ENCODE measurements at places on chromosomes 16 and 17. TPM values are rescaled to one million over a fixed set of nuclear protein-coding genes. Genes with fewer than 3 reads are reported as not detected.

The SSTR5 gene
- total RNA-seq: 0.57 TPM

The TMEM114 gene
- not detected for total RNA-seq

The RNF112 gene
- 2.5 TPM for total RNA-seq

The SLC6A2 gene
- not detected for total RNA-seq

DNA sequence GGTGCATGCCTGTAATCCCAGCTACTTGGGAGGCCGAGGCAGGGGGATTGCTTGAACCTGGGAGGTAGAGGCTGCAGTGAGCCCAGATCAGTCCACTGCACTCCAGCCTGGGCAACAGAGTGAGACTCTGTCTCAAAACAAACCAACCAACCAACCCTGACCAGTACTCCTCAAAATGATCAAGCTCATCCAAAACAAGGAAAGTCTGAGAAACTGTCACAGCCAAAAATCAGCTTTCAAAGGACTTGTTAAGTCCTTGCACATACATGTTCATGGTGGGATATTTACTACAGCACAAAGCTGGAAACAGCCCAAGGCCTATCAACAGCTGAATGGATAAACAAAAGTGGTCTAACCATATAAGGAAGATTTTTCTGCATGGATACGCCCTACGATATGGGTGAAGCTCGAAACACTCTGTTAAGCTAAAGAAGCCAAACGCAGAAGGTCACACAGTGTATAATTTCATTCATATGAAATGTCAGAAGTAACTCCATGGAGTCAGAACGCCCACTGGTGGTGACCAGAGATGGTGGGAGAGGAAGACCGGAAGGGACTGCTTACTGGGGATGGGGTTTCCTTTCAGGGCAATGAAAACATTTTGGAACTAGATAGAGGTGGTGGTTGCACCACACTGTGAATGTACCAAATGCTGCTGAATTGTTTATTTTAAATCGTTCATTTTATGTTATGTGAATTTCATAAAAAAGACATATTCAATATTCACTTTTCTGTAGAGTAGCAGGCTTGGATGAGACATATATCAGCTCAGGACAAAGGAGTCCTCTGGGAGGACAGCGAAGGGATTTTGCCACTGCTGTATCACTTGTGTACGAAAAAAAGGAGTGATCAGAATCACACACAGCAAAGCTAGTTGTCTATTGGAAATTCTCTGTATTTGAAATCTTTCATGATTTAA, 17.7 kb downstream of the CCL17 start:
- DNase-seq: no peak

DNA sequence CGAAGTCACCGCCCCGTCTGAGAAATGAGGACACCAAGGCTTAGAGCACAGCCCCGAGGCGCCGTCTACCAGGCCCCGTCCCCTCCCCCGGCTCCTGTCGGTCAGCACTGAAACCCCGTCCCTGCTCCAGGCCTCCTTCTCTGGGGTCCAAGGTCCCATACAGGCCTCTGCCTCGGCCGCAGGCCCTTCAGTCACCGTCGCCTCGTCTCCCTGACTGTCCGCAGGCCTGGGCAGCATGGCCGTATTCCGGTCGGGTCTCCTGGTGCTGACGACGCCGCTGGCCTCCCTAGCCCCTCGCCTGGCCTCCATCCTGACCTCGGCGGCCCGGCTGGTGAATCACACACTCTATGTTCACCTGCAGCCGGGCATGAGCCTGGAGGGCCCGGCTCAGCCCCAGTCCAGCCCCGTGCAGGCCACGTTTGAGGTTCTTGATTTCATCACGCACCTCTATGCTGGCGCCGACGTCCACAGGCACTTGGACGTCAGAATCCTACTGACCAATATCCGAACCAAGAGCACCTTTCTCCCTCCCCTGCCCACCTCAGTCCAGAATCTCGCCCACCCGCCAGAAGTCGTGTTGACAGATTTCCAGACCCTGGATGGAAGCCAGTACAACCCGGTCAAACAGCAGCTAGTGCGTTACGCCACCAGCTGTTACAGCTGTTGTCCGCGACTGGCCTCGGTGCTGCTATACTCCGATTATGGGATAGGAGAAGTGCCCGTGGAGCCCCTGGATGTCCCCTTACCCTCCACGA, 617 bp downstream of the COASY start:
- DNase-seq: no peak

DNA sequence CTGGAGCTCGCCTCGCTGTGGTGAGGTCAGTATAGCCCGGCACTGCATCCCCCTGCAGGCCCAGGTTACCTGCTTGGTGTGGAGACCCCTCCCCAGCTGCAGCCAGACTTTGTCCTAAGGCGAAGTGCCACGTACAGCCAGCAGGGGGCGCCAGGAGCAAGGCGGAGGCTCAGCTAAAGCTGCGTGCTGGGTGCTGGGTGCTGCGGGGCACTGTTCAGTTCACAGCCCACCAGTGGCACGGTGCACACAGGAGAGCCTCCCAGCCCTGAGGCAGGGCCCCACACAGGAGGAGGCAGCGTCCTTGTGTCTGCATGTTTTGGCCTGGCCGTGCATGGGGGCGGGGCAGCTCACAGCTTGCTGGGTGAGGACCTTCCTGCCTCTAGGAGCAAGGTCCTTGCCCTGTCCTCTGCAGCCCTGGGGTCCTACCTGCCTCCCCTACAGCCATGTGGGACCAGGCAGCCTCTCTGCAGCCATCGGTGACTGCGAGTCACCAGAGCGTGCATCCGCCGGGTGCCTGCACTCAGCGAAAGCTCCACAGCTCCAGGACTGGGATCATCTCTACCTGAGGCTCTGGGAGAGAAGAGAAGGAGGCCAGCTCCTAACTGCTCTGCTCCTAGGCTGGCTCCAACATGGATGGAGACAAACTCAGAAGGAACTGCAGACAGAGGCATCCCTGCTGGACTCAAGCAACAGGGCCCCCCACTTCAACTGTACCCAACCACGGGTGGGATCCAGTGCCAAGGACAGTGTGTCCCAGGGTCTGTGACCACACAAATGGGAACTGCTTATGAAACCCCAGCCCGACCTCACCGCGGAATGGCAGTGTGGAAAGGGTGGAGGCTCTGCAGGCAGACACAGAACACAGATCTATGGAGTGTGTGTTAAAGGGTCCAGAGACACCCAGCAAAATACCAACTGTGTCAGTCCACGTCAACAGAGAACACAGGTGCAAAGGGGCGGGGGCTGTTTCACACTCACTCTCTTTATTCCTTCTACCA, 19.0 kb downstream of the SLC7A5 start:
- peak; percentile 87 for DNase-seq

GRCh38 chr17:17050346-17051345, 8.4 kb downstream of the MPRIP start:
- DNase-seq: peak; percentile 49

GRCh38 chr16:6605490-6605889, 727.2 kb upstream of the RBFOX1 start:
- no peak for DNase-seq

DNA sequence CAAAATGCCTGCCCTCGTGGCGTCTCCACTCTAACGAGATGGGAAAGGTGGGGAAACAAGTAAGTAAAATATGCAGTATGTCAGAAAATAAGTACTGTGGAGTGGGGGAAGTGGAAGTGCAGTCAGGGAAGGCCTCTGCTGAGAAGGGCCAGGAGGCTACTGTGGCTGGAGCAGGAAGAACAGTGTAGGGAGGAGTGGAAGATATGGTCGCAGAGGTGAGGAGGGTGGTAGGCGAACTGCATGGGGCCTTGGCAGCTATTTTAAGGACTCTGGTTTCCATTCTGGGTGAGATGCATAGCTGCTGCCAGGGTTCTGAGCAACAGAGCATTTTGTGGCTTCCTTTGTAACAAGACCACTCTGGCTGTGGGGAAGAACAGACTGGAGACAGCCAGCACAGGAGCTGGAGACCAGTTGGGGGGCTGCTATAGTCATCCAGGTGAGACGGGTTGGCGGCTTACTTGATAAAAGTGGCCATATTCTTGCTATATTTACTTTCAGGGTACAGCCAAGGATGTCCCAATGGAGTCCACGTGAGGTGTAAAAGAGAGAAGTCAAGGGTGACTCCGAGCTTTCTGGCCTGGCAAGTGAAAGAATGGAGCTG, 42.6 kb downstream of the CYTH1 start:
- no peak for DNase-seq

DNA sequence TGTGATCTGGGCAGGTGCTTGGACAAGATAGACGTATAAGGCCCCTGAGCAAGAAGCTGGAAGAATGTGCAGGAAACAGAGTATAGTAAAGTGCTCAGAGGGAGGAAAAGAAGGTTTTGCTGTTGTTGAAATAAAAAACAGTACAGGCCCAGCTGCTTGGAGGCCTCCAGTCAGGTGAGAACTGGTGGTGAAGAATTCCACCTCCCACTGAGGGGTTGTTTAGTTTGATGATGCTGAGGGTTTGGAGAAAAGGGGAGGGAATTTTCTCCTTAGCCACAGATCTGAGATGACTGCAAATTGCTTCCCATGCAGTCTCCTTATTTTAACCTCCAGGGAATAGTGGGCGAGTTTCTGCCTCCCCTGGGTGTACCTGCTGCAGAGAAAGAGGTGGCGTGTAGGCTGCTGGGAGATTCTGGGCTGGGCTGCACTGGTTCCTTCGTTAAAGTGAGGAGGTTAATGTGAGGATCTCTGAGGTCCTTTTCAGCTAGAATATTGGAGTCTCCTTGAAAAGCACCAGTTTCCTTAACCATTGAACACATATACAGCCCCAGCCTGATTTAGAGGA, 25.8 kb downstream of the SMPD3 start:
- peak; percentile 38 for DNase-seq

DNA sequence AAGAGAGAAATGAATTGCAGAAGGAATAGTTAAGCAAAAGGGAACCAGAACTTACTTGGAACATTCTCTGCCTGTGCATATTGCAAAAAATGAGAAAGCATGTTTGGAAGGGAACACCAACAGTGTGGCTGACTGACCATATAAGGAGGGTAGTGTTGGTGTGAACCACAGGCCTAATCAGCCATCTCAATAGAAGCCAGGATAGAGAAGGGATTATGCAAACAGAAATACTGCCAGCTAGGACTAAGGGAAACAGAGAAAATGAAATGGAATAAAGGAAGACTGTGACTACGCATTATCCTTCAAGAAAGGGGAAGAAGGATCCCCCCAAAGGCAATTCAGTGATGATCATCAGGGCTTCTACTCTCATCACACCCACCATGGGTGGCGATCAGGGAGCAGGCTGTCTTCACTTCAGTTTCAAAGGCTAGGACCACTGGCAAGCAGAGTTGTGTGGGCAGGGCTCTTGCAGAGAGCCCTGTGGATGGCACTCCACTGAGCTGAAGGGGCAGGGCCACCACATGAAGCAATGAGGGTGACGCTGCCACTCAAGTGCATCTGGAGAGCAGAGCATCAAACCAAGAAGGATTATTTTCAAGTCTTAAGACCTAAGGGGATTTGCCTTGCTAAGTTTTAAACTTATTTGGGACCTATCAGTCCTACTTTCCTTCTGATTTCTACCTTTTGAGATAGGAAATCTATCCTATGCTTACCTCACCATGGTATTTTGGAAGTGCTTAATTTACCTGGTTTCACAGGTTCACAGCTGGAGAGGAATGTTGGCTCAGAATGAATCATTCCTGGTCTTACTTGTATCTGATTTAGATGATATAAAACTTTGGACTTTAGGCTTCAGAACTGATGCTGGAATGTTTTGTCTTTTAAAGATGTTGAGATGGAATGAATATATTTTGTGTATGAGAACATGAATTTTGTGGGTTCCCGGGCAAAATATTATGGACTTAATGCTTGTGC, 140.5 kb downstream of the SSH2 start:
- no peak for DNase-seq

DNA sequence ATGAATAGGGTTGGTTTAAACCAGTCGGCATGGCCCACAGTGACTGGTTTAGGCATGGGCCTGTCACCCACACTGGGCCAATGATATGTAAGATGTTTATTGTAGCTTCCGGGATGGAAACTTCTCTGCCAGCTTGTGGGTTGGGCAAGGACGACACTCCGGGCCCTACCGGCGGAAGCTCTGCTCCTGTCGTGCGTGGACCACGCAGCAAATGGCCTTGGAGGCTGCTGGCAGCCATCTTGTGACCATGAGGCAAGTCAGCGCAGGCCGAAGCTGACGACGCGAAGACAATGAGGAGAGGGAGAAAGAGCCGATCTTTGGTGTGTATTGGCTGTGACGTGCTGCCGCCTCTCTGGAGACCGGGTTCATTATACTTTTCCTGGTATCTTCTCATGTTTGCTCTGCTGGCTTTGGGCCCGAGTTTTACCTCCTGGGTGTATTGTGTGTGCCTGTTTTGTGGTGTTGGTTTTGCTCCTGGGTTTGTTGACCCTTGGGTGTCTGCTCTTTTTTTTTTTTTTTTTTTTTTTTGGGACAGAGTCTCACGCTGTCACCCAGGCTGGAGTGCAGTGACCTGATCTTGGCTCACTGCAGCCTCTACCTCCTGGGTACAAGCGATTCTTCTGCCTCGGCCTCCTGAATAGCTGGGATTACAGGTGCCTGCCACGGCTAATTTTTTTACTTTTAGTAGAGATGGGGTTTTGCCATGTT, 15.4 kb downstream of the SLC25A10 start:
- DNase-seq: no peak

DNA sequence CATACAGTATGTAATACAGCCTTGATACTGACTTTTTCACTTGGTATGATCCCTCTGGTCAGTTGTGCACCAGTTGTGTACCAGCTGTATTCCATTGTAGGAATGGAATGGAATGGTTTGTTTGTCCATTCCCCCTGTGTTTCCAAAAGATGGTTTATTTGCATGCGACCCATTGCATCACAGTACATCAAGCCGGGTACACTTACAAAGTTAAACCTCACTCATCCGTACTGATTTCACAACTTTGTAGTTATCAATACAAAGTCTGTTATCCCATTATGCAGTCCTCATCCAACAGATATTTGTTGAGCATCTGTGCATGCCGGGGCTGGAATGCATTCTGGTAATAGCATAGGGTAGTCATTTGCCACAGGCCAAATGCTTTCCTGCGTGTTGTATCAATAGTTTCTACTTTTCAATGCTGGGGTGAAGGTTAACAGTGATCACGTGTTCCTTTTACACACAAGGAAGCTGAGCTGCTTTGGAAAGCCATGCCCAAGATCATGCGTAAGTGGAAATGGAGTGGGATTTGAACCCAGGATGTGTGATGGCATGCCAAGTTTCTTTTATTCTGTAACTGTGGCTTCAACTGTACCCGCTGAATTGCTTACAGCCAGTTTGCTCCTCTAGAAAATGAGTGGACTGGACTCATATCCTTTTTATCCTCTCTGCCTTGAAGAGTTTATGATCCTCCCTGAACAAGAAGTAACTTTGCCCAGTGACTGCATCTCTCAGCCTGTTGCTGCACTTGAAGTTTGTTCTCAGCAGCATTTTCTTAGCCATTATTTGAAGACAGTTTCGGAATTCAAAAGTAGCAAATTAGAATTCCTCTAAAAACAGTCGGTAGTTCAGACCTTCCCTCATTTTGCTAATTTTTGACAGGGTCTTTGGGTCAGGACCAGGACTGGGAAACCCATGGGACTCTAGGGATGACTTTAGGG, 228.5 kb downstream of the CCDC182 start:
- DNase-seq: no peak

- no peak for DNase-seq
Observed at GRCh38 chr16:84258266-84258665, 18.5 kb upstream of the KCNG4 start.

DNA sequence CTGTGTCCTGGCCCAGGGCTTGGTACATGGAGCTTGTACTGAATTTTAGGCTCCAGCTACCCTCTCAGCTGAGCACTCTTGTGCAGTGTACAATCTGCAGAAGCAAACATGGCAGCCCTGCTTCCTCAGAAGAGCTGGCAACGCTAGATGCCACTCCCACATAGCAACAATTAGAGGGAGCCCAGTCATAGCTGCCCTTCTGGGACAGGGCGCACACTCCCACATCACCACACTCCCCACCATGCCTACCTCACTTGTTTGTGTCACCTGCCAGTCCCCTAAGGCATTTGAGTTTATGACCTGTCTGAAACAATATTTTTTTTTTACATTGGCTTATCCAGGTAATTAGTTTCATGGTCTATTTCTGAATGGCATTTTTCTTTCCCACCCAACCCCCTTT, 72.3 kb downstream of the C17orf67 start:
- DNase-seq: no peak
